ENCODE measurements at places on chromosomes 6 and 20.

DNA sequence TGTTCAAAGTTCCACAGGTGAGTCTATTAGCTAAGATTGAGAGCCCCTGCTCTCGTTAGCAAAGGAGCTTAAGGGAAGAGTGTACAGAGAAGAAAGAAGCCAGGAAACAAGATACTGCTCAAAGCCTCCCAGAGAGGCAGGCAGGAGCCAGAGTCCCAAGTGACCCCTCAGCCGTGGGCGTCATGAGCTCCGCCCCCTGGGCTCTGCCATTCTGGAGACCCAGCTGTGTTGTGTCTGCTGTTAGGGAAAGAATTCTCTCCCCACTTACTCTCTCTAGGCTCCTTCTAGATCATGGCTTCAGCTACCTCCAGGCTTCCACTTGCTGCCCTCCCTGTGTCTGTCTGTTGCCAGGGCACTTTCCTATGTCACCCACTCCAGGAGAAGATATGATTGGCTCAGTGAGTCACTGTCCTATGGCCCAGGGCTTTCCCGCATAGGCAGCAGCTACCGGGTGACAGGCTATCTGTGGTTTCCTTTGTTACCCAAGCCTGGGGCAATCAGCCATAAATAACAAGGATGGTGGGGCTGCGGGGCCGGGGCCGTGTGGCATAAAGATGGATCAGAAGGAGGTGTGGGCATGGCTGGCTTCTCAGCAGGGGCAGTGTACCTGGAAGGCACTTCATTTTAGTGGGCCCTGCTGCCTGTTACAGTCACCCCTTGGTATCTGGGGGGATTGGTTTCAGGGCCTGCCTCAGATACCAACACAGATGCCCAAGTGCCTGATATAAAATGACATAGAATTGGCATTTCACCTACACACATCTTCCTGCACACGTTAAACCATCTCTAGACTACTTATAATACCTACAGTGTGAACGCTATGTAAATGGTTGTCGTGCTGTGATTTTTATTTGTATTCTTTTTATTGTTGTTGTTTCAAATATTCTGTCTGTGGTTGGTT, 118.9 kb downstream of the ARMC2 start:
- DNase-seq: no peak

- no peak for DNase-seq
Observed at GRCh38 chr6:135250751-135251497, 69.8 kb downstream of the MYB start.

- DNase-seq: no peak
Observed at GRCh38 chr6:20234136-20234535, 21.9 kb upstream of the MBOAT1 start.

GRCh38 chr20:56412949-56413348, 889 bp downstream of the CASS4 start:
- DNase-seq: no peak

GRCh38 chr6:75775219-75775618, 26.2 kb downstream of the MYO6 start:
- DNase-seq: no peak

GRCh38 chr6:22852101-22852500, 282.7 kb downstream of the HDGFL1 start:
- no peak for DNase-seq

DNA sequence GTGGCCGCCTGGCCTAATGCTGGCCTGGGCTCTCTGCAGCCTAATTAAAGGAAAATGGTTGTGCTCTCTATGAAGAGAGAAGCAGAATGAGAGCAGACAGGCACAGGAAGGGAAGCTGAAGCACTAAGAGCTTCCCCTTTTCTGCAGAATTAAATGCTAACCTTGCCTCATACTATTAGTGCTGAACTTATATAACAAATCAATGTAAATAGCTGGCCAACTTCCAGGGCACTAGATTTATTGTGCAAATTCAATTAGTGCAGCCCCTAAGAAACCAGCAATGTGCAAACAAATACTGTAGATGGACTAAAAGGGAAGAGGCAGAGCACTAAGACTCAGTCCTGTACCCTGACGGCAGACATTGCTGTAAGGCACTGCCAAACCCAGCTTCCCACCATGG, 36.1 kb upstream of the INSM1 start:
- no peak for DNase-seq

GRCh38 chr6:161434921-161435747, 161.3 kb upstream of the AGPAT4 start:
- DNase-seq: no peak

DNA sequence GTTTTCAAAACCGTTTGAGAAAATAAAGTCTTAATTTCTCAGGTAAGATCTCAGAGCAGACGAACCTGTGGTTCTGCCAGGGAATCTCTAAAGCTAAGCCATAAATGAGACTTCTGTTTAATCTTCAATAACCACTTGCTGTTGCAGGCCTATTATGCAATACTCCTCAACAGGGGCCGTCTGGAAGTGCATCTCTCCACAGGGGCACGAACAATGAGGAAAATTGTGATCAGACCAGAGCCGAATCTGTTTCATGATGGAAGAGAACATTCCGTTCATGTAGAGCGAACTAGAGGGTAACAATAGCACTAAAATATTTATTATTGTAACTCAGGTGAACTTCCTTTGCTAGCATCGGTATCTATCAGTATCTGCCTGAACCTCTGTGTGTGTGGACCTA, 223.7 kb downstream of the ARHGAP18 start:
- DNase-seq: no peak

DNA sequence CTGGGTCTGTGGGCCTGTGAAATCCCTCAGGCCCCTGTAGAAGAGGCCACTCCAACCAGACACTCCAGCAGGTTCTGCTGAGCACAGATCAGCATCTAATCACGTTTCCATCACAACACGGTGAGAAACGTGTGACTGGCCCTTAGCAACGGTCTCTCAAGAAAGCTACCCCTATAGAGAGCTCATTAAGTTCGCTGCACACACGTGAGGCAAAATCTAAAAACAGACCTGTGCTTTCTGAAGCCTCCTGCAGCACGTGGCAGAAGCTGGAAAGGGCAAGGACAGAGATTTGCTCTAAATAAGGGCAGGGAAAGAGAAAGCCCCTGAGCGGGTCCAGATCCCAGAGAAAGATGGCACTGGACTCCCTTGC, 56.5 kb downstream of the GPR6 start:
- DNase-seq: no peak

GRCh38 chr20:9043364-9043763, 25.5 kb upstream of the PLCB4 start:
- no peak for DNase-seq

- no peak for DNase-seq
Observed at GRCh38 chr20:47857569-47858464, 72.5 kb upstream of the SULF2 start.

DNA sequence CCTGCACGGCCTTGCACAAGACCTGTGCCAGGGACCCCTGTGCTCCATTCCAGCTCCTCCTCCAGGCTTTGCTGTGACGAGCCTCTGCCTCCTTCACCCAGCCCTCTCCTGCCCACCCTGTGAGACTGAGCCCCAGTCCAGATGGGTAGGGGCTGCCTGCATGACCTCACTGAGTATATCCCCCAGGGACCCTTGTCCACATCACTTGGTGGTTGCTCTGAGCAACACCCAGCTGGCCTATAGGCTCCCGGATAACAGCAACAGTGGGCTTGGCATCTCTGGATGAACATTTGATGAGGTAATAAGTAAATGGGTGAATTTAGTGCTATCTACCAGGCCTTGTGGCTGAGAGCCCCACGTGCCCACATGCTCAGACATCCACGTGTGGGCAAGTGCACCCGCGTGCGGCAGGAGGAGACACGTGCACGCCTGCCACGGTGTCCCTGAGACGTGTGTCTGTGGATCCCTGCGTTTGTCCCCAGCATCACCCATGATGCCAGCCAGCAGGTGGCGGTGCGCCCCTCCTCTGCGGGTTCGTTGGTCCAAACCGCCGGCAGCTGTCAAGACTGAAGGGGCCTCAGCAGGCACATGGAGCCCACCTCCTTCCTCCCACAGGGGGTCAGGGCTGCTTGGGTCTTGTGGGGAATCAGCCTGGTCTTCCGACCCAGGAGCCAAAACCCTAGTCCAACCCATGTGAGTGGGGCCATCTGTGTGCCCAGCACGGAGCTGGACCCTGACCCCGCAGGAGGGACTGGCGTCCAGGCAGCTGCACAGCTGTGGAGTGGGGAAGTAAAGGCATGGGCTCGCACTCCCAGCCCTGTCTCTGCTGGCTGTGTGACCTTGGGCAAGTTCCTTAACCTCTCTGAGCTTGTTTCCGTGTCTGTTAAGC, 45.9 kb downstream of the FGD2 start:
- peak; percentile 67 for DNase-seq

DNA sequence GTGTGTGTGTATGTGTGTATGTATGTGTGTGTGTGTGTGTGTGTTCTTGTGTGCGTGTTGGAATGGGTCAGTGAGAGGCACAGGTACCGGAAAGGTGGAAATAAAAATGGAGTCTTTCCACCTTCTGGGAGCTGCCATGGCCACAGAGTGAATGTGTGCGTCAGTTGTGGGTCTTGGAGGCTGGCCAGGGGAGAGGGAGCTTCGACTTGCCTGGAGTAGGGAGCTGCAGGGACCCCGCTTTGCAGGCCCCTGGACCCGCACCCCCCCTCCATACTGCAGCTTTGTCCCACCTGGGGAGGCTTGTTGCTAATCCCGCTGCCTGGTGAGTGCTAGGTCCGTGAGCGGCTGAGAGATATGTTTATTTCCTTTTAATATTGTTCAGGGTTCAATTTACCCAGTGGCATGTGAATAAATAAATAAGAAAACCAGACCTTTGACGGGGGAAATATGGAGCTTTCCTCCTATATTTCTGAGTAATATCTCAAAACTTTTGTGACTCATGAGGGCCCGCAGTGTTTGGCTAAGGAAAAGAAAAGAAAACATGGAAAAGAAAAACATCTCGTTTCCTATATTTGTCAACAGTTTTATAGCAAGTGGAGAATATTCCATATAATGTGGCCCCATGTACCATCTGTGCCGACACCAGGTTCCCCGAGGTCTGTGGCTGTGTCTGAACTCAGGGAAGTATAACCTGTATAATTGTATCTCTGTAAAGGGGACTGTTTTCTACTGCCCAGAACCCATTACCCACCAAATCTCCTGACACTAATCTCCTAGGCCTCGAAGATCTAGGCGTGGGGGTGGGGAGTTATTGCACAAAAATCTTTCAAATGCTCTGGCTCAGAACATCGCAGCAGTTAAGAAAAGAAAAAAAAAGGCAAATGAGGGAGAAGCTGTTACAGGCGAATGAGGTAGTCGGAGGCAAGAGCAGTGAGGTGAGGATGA, 24.6 kb upstream of the CCDC167 start:
- no peak for DNase-seq

- DNase-seq: no peak
Observed at GRCh38 chr6:33828764-33829731, 25.2 kb upstream of the MLN start.
